ENCODE measurements at places on chromosomes 2 and 18. TPM values are rescaled to one million over a fixed set of nuclear protein-coding genes. Genes with fewer than 3 reads are reported as not detected.
A peak's percentile ranks its signal among the peaks of the same experiment; 100 is the strongest.

Gene TMEM247
- not detected for total RNA-seq

Gene ZDBF2
- 3.9 TPM for total RNA-seq

Gene FTCDNL1
- total RNA-seq: 5.2 TPM

Gene TUBA3D
- not detected for total RNA-seq

Gene DGUOK
- total RNA-seq: 112 TPM

Gene RAB6C
- not detected for total RNA-seq

Gene TFPI
- not detected for total RNA-seq

Gene CTAGE1
- not detected for total RNA-seq

Gene SPATA3
- not detected for total RNA-seq

DNA sequence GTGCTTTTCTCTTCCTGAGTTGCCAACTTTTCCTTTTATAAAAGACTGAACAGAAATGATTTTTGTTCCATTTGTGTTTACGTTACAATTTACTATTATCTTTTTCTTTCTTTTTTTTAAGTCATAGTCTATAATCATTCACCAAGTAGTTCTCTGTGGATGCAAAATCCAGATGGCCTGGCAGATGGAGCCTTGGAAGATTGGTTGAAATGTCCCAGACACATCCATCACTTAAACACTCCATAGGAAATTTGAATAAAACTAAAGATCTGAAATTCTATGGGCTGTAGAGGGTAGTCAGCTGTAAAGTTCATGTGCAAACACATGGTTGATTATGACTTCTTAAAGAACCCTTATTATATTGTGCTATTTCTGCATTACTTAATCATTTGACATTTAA, 164.8 kb upstream of the DOCK10 start:
- no peak for DNase-seq

DNA sequence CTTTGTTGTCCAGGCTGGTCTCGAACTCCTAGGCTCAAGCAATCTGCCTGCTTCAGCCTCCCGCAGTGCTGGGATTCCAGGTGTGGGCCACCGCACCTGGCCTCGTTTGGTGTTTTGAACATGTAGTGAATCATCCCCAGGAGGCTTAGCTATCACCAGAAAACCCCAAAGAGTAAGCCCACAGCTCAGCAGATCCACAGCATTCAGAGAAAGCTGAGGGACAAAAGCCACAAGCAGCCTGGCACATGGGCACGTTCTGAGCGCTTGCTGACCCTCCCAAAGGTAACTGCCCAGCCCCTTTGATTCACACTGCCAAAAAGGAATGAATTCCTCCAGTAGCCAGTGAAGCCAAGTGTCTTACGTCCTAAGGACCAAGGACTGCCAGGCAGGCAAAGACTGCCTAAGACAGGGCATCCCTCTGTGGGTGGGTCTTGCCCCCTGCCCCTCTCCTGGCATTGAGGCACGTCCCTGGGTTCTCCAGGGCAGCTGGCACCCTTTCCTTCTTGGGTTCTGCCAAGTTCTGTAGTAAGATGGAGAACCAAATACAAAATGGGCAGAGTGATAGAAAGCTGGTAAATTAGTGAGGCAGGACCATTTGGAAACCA, 31.7 kb downstream of the MBP start:
- peak; percentile 65 for DNase-seq

DNA sequence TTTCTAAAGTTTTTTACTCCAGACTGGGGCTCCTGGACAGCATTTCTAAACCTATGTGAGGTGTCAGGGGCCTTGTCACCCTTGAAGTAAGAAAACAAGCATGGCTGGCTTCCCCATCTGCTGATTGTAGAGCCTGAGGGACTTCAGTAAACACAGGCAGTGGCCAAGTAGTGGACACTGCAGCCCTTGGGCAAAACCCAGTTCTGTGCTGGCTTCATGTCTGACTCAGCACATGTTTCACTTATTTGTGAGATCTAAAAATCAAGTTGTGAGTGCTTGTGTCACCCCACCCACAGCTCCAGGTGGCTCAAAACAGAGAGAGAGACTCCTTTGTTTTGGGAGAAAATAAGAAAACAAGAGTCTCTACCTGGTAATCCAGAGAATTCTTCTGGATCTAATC, 660.3 kb upstream of the VRK2 start:
- no peak for DNase-seq

DNA sequence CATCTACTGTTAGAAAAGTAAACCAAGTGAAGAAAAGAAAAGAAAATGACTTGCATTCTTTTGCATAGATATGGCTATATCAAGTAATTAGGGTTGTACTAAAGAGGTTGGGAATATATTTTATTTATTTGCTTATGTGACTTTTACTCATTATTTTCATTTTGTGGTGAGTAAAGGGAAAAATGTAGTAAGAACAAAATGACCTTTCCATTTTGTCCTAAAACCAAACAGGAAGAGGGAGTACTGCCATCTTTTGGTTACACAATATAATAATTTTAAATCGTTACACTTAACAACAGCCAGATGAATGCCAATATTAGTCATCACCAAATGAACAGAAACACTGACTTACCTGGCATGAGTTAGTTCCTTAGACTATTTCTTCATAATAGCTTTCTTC, 47.3 kb upstream of the NDUFV2 start:
- no peak for DNase-seq

GRCh38 chr18:71426441-71426840, 1117.7 kb downstream of the CBLN2 start:
- DNase-seq: no peak

GRCh38 chr18:22114526-22115321, 54.7 kb upstream of the GATA6 start:
- no peak for DNase-seq

GRCh38 chr2:150917961-150918713, 343.5 kb downstream of the RBM43 start:
- DNase-seq: no peak

- no peak for DNase-seq
Observed at GRCh38 chr18:58186258-58186948, 142.4 kb downstream of the NEDD4L start.

DNA sequence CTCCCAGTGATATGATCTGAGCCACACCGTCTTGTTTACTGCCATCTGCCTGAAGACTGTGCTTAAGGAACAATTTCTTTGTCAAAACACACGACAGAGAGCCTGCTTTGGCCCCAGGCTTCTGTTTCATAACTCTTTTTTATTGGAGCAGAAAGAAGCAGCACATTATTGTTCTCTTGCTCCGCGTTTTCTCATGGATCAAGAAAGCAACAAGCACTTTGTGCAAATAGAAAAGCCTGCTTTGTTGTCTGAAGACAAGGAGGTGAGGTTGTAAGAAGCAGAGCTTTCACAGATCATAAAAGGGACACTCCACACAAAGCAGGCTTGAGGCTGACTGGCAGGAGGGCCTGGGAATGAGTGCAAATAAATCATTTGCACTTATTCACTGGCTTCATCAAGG, 118.3 kb upstream of the FAM136A start:
- DNase-seq: no peak

DNA sequence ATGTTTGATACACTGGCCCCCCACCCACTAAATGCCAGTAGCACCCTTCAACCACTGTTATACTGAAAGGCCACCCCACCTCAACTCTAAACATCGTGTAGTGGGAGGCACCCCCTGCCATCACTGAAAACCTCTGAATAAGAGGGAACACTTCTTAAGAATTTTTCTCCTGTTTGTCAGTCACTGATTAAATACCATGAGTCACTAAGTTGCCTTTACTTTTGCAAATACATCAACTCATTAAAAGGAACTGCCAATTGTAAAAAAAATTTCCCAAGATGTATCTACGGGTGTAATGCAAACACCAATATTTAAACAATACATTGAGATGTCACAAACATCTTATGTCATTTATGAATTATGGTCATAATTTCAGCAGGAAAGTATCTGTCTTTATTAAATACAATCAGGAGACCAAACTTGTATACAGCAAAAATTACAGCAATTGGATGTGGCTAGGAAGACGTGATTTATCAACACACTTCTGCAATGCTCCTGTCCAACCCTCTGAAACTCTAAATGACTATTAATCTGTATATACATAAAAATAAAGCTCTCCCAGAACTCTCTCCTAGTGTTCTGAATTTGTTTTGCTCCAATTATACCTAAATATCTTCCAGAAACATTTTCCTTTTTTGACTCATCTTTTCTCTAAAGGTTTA, 144.1 kb upstream of the STK17B start:
- no peak for DNase-seq

- no peak for DNase-seq
Observed at GRCh38 chr2:144836635-144837350, 316.9 kb upstream of the ZEB2 start.

Data from activated naive CD4-positive, alpha-beta T cell treated with anti-CD3 and anti-CD28 coated beads for 36 hours (primary cell).